Lung (tissue), 17 donors: ENCODE measurements at places on chromosomes 4 and X.

GRCh38 chr4:72314869-72315268 lies 254.2 kb downstream of the ADAMTS3 start:
- DNase-seq = peak; percentile 71

- DNase-seq = no peak
These were observed 20.4 kb upstream of the TLR2 start for GRCh38 chr4:153663667-153664066.

DNA sequence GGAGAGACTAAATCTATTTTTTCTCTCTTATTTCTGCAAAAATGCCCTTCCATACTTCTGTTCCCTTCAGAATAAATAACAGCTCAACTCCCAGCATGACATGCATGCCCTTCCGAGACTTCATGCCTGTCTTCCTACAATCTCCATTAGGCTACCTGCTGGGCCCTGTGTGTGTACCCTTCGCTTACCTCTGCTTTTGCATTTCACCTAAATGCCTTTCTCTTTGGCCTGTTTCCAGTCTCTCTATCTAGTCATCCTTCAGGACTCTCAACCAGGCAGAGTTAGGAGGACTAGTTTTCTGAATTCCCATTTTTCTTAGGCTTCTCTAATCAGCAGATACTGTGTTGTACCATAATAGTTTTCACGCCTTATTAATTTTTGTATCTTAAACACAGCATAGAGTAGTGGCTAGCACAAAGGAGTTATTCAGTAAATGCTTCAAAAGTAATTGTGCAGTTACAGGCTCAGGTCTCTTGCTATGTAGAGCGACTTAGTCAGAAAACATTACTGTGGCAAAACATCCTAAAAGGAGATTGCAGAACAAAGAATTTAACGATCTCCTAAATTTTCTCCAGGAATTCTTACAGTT lies 20.5 kb downstream of the SEPTIN11 start:
- DNase-seq = no peak

DNA sequence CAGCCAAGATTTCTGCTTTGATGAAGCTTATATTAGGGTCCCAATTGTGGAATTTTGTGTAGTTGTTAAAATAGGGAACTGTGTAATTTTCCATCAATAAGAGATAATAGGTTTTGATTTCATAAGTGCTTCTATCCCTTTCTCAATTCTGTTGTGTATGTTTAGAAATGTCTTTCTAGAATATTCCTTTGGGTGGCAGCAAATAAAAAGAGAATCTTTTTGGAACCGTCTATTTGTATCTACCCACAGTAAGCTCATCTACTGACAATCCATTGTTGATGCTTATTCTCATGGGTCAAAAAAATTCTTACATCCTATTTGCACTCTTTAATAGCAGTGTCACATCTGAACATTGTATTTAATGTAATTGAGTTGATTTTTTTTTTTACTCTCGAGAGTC lies 61.7 kb downstream of the TMA16 start:
- DNase-seq = peak; percentile 57

GRCh38 chrX:63424063-63424462 lies 72.9 kb upstream of the SPIN4 start:
- no peak for DNase-seq
